ENCODE measurements at places on chromosomes 2 and 18.

- no peak for DNase-seq
These were observed 111.6 kb upstream of the PIEZO2 start for GRCh38 chr18:11260961-11261461.

- no peak for DNase-seq
These were observed 23.9 kb upstream of the FRZB start for GRCh38 chr2:182890305-182890704.

DNA sequence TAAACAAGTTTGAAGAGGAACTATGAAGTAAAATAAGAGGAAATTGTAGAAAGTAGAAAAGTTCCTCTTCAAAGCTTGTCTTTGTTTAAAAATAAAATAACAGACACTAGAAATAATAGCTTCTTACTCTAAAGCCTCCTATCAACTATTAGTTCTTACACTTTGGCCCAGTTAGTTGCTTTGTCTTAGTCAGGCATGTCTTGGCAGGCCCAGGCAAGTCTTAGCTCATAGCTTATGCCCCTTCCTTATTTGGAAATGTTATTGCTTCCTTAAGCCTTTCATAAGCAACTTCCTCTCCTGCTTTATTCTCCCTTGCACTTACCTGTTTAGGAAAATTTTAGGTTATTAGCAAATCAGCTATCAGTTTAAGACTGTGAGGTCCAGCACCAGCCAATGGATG lies 950.6 kb upstream of the LRATD1 start:
- DNase-seq = no peak

- no peak for DNase-seq
These were observed 162.9 kb downstream of the MTCL1 start for GRCh38 chr18:8868276-8868675.
